Activated T-cell treated with anti-CD3 and anti-CD28 coated beads for 1 hour (primary cell): ENCODE measurements at places on chromosomes 4 and X.

- DNase-seq: no peak
These were observed 178.7 kb downstream of the FMR1NB start for GRCh38 chrX:148159796-148160195.

DNA sequence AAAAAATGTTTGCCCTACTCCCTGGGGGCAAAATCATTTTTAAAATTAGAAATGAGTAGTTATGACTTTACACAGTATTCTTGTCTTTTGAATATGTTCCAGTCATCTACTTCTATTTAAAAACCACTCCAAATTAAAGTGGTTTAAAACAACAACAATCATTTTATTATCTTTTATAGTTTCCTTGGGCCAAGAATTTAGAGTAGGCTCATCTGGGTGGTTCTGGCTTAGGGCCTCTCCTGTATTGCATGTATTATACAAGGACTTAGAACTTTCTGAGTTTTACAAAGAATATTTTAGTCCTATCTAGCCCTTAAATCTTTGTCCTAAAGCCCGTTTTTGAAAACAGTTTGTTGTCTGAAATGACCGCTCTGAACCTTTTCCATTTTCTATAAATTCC is 132.5 kb upstream of the INTU start:
- DNase-seq: no peak

- no peak for DNase-seq
These were observed 124.9 kb downstream of the IQCM start for GRCh38 chr4:149690726-149691125.

DNA sequence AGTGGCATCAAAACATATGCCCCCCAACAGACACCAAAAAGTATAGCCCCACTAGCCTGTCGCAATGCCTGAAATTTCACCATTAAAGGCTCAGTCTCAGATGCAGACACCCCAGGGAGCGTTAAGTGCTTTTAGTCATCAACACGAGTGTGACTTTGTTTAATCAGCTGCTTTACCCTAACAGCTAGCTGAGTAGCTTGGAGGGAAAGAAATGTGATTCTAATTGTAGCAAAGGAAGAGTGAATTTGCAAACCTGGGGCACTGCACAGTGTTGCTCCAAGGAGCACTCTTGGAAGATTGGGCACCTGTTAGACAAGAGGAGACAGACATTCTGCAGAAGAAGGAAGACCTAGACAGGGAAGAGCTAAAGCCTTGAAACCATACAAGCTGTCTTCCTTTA is 145.1 kb downstream of the BEND2 start:
- no peak for DNase-seq

- DNase-seq: no peak
These were observed 181.6 kb downstream of the UGT8 start for GRCh38 chr4:114780205-114780604.

DNA sequence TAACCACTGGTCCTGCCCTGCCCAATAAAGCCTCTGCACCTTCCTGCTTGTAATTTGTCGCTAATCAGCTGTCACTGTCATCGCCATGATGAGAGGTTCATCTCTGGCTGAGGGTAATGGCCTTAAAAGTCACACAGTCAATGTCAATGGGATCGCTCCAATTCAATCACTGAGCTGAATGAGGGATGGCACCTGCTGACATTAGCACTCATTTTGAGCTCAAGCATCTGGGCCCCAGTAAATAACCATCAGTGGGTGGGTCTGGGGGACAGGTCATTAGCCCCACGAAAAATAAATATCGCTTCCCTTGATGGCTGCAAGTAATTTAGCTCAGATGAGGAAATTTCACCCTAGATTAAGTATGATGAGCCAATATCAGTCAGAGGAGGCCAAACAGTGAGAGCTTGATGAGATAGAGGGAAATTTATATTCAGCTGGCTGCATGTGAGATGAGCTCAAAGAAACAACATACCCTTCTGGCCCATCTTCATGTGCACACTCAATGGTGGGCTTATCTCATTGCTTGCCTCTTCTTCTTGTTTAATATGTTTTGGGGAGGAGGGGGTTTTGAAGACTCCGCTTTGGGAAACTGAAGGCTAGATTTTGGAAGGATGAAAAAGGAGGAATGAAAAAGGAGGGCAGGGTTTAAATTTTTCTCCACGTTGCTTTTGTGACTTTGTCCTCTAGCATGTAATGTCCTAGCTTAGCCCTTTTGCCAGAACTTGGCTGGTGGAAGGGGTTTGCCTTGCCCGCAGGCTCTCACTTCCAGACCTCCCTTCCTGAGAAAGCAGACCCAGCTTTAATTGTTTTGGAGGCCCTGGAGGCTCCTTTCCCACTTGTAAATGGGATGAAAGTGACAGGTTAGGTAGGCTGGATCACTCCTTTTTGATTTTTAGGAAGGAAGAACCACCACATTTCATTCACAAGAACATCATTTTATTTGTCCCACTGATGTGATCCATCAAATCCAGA is 84.8 kb upstream of the PAQR3 start:
- DNase-seq: no peak

GRCh38 chr4:17580969-17581368 is 4.0 kb downstream of the LAP3 start:
- no peak for DNase-seq

GRCh38 chr4:85964298-85964697 is 395.6 kb downstream of the MAPK10 start:
- DNase-seq: no peak

GRCh38 chr4:32929796-32930699 is 2209.9 kb downstream of the PCDH7 start:
- no peak for DNase-seq

DNA sequence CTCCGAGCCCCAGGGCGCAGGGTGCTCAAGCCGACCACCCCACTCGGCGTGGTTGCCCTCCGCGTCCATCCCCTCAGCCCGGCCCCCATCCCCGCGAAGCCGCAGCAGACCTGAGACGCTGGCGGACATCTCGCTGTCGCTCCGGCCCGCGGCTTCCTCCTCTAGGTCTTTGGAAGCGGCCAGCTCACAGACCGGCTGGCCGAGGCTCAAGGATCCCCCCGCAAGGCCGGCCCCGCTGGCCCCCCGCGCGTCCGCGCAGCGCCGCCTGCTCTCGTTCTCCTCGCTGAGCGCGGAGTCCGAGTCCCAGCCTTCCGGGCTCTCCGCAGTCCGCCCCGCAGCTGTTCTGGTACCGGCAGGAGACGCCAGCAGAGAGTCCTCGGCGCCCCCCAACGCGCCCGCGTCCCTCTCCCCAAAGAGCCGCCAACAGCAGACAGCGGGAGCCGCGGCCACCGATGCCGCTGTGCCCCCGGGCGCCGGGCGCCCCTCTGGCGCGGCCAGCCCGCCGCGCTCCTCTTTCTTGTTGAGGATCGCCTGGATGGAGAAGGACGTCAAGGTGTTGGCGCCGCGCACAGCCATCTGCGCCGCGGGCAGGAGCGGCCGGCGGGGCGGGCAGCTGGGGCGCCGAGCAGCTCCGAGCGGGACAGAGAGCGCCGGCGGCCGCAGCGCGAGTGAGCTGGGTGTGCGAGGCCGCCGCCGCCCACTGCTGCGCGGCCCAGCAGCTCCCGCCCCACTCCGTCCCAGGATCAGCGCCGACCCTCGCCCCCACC is at the start of gene NKX3-2:
Gene NKX3-2 (minus strand): TSS at position 670 of the 767 bp plus-strand sequence. CDS start 94 bp downstream, at position 576.
- no peak for DNase-seq
